ENCODE measurements at places on chromosomes 11 and 22. TPM values are rescaled to one million over a fixed set of nuclear protein-coding genes. Genes with fewer than 3 reads are reported as not detected.

GRCh38 chr11:92839450-92839849 is 130.0 kb upstream of the MTNR1B start:
- no peak overlapping the region for H3K27ac ChIP-seq
- no peaks in the 10 kb centered on the region for H3K27me3 ChIP-seq
- no peak for DNase-seq
- H3K4me1 ChIP-seq = peaks cover 15% of the 10 kb centered on the region
- H3K4me3 ChIP-seq = no peak overlapping the region

DNA sequence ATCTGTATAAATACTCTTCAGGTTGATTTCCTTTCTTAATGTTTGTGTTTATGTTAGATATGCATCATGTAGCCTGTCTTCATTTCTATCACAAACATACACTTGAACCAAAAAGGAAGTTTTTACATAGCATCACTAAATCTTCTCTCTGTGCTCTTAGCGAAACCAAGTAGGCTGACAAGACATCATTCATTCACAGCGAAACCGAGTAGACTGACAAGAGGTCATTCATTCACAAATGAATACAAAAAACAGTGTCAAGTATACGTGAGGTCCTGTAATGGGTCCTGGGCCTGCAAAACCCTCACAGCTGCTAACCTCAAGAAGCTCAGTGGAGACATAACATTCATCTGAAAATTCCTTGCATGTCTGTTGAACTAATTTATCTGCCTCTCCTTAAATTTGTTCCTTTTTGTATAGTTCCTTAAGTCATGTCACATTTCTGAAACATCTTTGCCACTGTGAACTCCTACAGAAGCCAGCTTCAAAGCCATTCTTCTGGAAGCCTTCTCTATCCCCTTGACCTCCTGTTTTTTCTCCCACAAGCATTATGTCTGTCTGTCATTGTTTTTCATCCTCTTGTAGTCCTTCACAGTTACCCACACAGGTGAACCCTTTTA is 9.8 kb upstream of the HBE1 start:
- H3K4me3 ChIP-seq = no peak overlapping the region
- peaks cover 8% of the 10 kb centered on the region for H3K4me1 ChIP-seq
- H3K27ac ChIP-seq = peak overlapping the region; percentile 63
- H3K27me3 ChIP-seq = no peaks in the 10 kb centered on the region

DNA sequence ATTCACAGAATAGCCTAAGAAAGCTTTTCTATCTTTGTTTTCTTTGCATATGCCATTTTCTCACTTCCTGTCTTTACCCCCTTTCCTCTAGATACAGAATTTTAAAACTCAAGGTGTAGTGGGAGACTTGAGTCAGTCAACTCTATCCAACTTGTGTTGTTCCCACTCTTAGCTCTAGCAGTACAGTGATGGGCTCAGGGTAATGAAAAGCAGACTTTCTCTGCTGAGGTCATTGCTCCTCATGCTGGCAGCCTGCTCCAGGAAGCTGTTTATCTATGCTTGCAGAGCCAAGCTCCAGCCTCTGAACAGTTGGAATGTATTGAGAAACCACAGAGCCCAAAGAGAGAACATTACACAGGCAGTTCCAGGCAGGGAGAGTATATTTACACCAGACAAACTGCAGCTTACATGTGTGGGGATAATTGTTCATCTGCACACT is 68.1 kb downstream of the CSTPP1 start:
- peak overlapping the region; percentile 71 for H3K27ac ChIP-seq
- H3K36me3 ChIP-seq = no peaks in the 10 kb centered on the region
- peaks cover 59% of the 10 kb centered on the region for H3K4me1 ChIP-seq
- no peaks in the 10 kb centered on the region for H3K27me3 ChIP-seq
- no peak overlapping the region for H3K4me3 ChIP-seq

DNA sequence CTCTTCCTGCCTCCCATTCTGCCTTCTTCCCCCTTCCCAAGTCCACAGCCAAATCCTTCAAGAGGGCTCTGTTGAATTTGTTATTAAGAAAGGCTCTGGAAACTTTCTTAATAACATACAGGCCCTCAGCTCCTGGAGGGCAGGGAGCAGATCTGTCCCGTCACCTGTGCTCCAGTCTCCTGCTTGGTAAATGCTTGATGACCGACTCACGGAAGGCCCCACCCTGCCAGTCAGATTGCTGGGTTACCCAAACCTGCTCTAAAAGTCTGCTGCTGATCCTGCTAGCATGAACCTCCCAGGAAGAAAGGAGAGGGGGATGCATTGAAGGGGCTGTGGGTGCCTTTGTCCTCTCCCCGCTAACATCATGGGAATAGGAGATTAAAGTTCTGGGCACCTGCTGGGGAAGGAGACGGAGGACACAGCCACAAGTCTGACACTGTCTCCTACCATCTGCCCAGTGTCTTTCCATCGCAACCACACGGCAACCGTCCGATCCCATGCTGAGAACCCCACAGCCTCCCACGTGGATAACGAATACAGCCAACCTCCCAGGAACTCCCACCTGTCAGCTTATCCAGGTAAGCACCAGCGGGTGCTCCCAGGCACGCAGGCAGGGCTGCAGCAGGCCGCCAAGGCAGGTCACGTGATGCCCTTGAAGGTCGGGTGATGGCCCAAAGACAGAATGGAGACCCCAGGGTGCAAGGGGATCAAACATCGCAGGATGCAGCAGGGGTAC is 22.5 kb downstream of the CD5 start:
- H3K27me3 ChIP-seq = no peaks in the 10 kb centered on the region
- H3K4me3 ChIP-seq = no peak overlapping the region
- no peak overlapping the region for H3K27ac ChIP-seq

DNA sequence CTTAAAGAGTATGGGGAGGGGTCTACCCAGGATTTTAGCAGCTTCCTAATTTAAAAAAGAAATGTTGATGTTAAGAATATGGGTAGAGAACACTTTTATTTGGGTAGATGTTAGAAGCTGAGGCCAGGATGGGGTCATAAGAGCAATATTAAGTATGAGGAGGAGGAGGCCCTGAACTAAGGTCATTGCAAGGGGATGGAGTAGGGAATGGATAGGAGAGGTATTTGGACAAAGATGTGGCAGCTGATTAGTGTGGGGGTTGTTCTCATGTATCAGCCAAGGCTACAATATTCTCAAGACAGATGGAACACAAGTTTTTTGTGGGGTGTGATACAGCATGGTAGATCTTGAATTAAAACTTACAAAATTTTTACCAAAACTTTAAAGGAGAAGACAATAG is 35.7 kb upstream of the GLYATL2 start:
- H3K27me3 ChIP-seq = no peaks in the 10 kb centered on the region
- no peak overlapping the region for H3K27ac ChIP-seq

DNA sequence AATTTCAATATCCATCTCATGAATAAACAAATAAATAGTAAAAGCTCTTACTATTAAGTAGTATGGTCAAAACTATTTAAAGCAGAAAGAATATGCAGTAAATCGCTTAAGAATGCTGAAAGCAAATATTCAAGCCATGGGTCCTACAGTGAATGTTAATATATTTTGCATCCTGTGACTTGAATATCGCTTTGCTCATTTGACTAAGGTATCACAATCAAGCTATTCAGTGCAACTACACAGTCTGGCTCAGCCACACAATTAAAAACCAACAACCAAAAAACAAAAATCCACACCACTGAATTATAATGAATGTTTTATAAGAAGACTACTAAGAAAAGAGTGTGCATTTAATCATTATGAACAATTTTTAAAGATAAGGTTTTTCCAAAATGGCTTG is 45.3 kb downstream of the RAB6A start:
- peaks cover 12% of the 10 kb centered on the region for H3K4me1 ChIP-seq
- H3K27me3 ChIP-seq = no peaks in the 10 kb centered on the region

GRCh38 chr11:75140269-75141138 is 10.4 kb upstream of the SLCO2B1 start:
- H3K4me3 ChIP-seq = no peak overlapping the region
- no peak for DNase-seq
- peaks cover 22% of the 10 kb centered on the region for H3K27me3 ChIP-seq

GRCh38 chr11:61694946-61695706 is 14.9 kb downstream of the DAGLA start:
- DNase-seq = no peak
- H3K36me3 ChIP-seq = no peaks in the 10 kb centered on the region
- H3K27ac ChIP-seq = peak overlapping the region; percentile 92
- no peaks in the 10 kb centered on the region for H3K27me3 ChIP-seq

- no peaks in the 10 kb centered on the region for H3K36me3 ChIP-seq
- peaks cover 18% of the 10 kb centered on the region for H3K4me1 ChIP-seq
- H3K4me3 ChIP-seq = no peak overlapping the region
- H3K27ac ChIP-seq = no peak overlapping the region
- peak; percentile 37 for DNase-seq
Measured at GRCh38 chr11:8059030-8059429, 22.0 kb upstream of the TUB start.

GRCh38 chr22:37390075-37390474 is 37.2 kb downstream of the ELFN2 start:
- no peak for DNase-seq
- peaks cover 19% of the 10 kb centered on the region for H3K27me3 ChIP-seq
- no peaks in the 10 kb centered on the region for H3K36me3 ChIP-seq
- no peak overlapping the region for H3K4me3 ChIP-seq

DNA sequence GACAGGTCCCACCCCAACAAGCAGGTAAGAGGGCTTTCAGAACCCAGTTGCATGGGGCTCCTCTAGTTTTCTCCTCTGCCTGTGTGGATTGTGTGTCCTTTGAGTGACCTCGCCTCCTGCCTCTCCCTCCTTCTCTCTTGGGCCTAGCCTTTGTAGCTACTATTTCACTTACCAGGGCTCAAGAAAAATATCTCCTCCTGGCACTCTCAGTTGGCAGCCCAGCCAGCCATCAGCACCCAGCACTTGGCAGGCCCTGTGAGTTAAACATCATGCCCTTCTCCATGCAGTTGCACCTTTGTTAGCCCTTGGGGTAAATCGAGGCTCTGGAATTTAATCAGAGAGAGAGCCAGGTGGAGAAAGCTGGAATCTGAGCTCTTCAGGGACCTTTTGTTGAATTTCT is 35.4 kb upstream of the SORL1-AS1 start:
- no peak for DNase-seq
- H3K27ac ChIP-seq = no peak overlapping the region
- H3K4me1 ChIP-seq = no peaks in the 10 kb centered on the region
- H3K36me3 ChIP-seq = peaks cover 3% of the 10 kb centered on the region
- no peak overlapping the region for H3K4me3 ChIP-seq

- H3K36me3 ChIP-seq = no peaks in the 10 kb centered on the region
- no peak for DNase-seq
- H3K4me3 ChIP-seq = no peak overlapping the region
Measured at GRCh38 chr11:34565417-34566207, 52.0 kb upstream of the ELF5 start.

- peaks cover 12% of the 10 kb centered on the region for H3K27me3 ChIP-seq
- peaks cover 5% of the 10 kb centered on the region for H3K4me1 ChIP-seq
- no peak overlapping the region for H3K4me3 ChIP-seq
- no peak overlapping the region for H3K27ac ChIP-seq
Measured at GRCh38 chr22:50732681-50733080, 5.3 kb upstream of the ACR start.

DNA sequence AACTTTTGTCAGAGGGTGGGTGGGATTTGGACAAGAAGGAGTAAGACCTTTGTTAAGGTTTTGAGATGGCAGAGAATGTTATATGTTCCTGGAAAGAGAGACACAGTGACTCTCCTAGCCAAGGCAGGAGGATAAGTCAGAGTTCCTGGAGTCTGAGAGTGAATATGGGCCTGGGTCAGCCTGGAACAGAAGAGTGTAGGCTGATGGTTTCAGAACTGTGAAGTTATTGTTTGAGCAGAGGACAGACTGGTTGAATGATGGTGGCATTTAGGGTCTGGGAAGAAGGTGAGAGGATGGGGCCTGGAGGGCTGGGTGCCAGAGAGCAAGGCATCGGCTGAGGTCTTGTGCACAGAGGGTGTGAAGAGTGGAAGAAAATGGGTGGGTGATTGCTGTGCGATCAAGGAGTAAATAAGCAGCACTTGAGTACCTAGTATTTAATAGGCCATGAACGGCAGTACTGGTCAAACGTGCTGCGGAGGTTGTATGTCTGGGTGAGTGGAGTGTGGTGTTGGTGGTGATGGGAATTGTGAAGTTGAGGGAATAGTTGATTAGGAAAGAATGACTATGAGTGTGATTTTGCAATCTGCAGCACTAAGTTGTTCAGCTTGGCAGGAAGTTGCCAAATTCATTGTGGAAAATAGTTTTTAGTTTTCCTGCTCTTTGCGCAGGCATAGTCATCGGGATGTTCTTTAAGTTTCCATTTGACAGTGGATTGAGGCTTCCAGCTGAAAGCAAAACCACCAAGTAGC is 1.8 kb downstream of the PANX1 start:
- no peak for DNase-seq
- H3K4me3 ChIP-seq = no peak overlapping the region
- H3K4me1 ChIP-seq = peaks cover 38% of the 10 kb centered on the region
- H3K27me3 ChIP-seq = no peaks in the 10 kb centered on the region
- no peak overlapping the region for H3K27ac ChIP-seq

- no peaks in the 10 kb centered on the region for H3K36me3 ChIP-seq
- no peak for DNase-seq
- no peak overlapping the region for H3K27ac ChIP-seq
- no peaks in the 10 kb centered on the region for H3K27me3 ChIP-seq
Measured at GRCh38 chr11:122743949-122744348, 88.4 kb downstream of the UBASH3B start.

GRCh38 chr11:63552921-63553320 is 10.3 kb downstream of the PLAAT2 start:
- H3K27me3 ChIP-seq = peaks cover 29% of the 10 kb centered on the region
- H3K36me3 ChIP-seq = peaks cover 2% of the 10 kb centered on the region
- H3K4me3 ChIP-seq = no peak overlapping the region
- DNase-seq = no peak
- no peak overlapping the region for H3K27ac ChIP-seq
- peaks cover 4% of the 10 kb centered on the region for H3K4me1 ChIP-seq

GRCh38 chr11:8870411-8871170 is 40.4 kb upstream of the AKIP1 start:
- peak overlapping the region; percentile 96 for H3K27ac ChIP-seq
- peak; percentile 92 for DNase-seq
- H3K27me3 ChIP-seq = no peaks in the 10 kb centered on the region
- H3K36me3 ChIP-seq = no peaks in the 10 kb centered on the region

DNA sequence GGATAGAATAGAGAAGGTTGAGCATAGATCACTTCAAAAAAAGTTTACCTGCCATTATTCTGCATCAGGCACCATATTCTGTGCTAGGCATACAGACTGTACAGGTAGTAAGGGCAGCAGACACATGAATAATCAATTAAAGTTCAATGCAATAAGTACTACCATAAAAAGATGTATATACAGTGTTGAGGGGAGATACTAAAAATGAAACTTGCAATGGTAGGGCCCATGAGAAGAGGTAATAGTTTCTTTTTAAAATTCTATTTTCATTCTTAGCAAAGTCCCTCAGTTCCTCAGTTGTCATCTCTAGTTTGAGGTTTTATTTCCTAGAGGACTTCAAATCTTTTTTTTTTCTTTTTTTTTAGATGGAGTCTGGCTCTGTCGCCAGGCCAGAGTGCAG is 819.9 kb downstream of the FAM181B start:
- no peaks in the 10 kb centered on the region for H3K27me3 ChIP-seq
- no peak overlapping the region for H3K27ac ChIP-seq
- no peaks in the 10 kb centered on the region for H3K36me3 ChIP-seq
- H3K4me3 ChIP-seq = no peak overlapping the region
- DNase-seq = no peak

- no peak overlapping the region for H3K4me3 ChIP-seq
- DNase-seq = no peak
- H3K36me3 ChIP-seq = no peaks in the 10 kb centered on the region
- H3K27ac ChIP-seq = peak overlapping the region; percentile 89
- peaks cover 38% of the 10 kb centered on the region for H3K4me1 ChIP-seq
Measured at GRCh38 chr11:106988151-106989077, 29.9 kb downstream of the GUCY1A2 start.

Gene TEX12
- total RNA-seq = not detected

Gene LINC01488
- total RNA-seq = not detected

Gene MS4A3
- total RNA-seq = not detected

Gene RCOR2
- 3.8 TPM for total RNA-seq

Gene TRPM5
- not detected for total RNA-seq

Gene HBB
- total RNA-seq = not detected

Gene LSP1
- 7.4 TPM for total RNA-seq

Data from chondrocyte (in vitro differentiated cells).